ENCODE measurements at places on chromosomes 3 and 15.

DNA sequence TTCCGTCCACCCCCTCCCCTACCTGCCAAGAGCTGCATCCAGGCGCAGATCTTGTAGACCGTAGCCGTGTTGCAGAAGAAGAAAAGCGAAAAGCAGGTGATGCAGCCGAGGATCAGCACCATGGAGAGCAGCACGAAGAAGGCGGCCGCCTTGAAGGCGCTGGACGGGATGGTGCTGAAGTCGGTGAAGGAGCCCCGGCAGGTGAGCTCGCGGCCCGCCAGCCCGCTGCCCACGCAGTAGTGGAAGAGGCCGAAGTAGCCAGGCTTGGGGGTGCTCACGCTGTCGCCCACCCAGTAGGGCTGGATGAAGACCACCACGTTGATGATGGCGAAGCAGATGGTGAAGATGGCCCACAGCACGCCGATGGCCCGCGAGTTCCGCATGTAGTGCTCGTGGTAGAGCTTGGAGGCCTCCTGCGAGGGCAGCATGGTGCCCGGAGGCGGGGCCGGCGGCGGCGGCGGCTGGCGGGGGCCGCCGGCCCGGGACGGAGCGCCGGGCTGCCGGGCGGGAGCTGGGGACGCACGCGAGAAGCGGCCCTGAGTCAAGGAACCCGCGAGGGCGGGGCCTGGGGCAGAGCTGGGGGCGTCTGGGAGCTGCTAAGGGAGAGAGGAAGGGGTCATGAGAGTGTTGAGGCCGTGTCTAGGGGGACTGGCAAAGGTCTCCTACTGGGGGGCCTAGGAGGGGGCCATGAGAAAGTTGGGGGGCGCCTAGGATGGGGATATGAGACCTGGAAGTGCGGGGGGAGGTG, 1.2 kb downstream of the LHFPL4 start:
- no peak for DNase-seq

DNA sequence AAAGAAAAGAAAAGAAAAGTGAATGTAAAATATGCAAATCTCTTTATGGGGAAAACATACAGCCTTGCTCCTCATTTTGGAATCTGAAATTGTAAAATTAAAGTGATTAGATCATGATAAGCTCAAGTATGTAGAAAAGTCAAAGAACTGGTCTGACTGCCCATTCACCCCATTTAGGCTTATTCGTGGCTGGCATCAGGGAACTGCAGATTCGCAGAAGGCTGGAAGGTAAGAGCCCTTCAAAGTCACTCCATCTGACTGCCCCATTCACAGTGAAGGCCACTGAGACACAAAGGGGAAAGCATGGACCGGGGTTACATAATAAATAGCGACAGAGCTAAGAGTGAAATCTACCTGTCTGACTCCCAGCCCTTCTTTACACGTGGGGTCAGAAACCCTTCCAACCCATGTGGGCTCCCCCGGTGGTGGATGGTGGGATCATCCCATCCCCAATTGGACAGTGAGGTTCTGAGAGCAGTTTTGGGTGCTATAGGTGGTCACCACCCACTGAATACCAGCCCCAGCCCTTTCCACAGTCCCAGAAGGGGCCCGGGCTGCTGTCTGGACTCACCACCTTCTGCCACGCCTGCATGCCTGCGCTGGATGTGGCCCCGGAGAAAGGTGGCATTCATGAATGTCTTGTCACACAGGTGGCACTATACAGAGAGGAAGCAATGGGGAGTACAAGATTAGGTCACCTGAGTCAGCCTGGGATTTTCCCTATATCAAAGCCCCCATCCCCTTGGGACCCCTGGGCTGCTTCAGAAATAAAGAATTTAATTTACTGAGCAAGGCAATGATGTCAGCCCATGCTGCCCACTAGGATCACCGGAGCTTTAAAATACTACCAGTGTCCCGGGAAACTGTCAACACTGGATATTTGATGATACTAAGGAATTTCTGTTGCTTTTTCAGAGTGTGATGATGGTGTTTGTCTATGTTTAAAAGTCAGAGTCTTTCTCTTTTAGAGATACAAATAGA, 17.9 kb downstream of the DZIP1L start:
- DNase-seq = no peak

DNA sequence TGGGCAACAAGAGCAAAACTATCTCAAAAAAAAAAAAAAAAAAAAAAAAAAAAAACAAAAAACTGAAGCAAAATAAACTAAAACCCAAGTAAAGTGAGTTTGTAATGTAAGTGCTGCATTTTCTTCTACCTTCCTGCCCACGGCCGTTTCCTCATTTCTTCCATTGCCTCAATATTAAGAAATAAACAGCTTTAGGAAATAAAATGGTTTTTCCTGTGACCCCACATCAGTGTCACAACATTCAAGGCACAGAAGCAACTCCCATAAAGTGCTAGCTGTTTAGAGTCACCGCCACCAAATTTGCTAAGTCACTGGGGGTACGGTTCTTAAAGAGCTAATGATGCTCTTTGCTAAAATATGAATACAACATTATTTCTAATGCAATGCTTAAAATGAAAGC, 3.3 kb downstream of the PKM start:
- DNase-seq = peak; percentile 45

- DNase-seq = no peak
Measured at GRCh38 chr3:85939074-85939482, 980.3 kb downstream of the CADM2 start.

GRCh38 chr15:89731275-89731674, 19.8 kb downstream of the MESP1 start:
- no peak for DNase-seq

- no peak for DNase-seq
Measured at GRCh38 chr3:41202075-41202833, 2.9 kb downstream of the CTNNB1 start.

DNA sequence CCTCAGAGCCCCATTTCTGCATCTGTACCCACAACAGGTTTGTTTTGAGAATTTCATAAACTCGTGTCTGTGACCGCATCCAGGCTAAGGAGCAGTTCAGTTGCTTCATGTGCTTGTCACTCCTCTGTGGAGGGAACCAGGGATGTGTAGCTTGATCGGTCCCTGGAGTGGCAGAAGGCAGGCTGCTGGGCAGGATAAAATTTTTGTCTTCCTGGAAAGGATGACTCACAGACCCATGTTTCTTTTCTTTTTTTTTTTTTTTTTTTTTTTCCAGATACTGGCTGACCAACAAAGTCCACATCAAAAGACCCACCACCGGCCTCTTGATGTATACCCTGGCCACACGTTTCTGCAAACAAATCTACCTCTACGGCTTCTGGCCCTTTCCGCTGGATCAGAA, 70.1 kb downstream of the ST8SIA2 start:
- DNase-seq = no peak

- DNase-seq = no peak
Measured at GRCh38 chr15:92922418-92923002, 22.4 kb downstream of the CHD2 start.

DNA sequence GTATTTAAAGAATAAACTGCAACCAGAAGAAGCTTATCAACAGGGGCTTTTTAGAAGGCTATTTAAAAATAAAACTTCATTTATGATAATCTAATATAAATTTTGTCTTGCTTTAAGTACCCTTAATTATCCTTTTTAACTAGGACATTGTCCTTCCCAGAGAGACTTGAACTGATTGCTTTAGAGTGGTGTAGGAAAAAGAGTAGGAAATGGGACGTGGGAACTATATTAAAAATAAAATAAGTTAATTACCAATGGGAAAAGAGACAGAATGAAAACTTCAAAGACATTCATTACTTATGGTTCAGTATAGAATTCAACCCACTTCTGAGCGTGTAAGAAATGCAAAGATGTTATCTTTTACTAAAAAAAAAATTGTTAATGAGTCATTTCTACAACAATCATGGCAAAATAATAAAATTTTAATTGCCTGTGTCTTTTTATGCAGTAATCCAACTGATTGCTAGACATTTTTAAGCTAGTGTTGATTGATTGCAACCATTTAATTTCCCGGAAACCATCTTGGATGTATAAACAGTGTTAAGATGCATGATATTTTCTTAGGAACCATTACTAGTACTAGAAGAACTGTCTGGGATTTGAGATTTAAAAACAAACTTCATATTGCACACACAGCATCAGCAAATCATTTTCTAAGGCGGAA, 298.8 kb upstream of the UMPS start:
- no peak for DNase-seq

- DNase-seq = no peak
Measured at GRCh38 chr3:474828-475227, 278.3 kb downstream of the CHL1 start.

DNA sequence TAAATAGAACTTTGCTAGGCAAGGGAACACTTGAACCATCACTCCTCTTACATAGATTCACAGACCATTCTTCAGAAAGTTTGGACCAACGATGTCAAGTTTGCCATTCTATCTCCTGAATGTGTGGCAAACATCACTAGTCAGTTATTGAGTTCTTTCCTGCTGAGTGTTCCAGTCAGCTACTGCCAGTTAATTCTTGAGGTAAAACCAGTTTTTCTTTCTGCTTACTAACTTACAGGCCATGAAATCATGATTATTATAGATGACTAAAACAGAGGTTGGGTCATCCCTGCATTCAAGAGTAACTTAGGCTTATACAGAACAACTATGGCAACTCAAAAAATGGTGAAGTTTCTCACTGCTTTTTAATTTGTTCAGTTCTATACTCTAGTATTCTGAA, 88.2 kb downstream of the AP4E1 start:
- no peak for DNase-seq

GRCh38 chr15:58374147-58374546, 57.6 kb upstream of the LIPC start:
- no peak for DNase-seq

GRCh38 chr3:81778678-81779182, 17.3 kb upstream of the GBE1 start:
- DNase-seq = no peak

GRCh38 chr15:41347236-41347635, 14.6 kb downstream of the NUSAP1 start:
- no peak for DNase-seq

DNA sequence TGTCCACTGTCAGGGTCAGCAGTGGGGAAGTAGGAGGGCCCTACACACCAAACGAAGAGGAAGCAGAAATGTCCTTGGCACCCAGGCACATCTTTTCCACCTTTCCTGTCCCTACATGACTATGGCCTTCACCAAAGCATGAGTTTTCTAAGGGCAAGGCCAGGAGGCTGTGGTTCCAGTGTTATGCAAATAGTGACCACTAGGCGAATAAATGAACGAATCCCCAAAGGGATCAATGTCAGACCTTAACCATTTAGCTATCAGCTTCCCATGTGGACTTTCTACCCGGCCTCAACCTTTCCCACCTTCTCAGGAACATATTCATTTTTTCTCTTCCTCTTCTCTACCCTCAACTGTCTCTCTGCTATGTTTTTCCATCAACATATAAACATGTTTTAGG, 63.1 kb downstream of the NTRK3 start:
- DNase-seq = no peak

- DNase-seq = peak; percentile 43
Measured at GRCh38 chr3:139173372-139174108, 128.8 kb upstream of the PRR23C start.

DNA sequence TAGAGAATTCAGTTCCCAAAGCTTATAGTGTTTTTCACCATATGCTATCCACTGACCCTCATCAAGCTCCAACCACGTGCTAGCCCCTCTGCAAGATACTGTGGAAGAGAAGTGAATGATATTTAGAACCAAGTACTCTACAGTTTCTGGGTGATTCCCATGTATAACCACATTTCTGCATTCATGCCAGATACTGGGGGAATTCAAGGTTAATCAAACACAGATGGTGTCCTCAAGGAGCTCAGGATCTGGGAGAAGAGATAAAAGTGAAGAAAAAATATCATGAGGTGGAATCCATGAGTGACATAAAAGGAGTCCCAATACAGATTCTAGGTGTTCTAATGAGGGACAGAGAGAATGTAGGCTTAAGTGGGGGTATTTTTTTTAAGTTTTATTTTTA, 195.8 kb downstream of the FHIT start:
- no peak for DNase-seq

GRCh38 chr15:101043911-101044624, 124.9 kb downstream of the LRRK1 start:
- no peak for DNase-seq

- no peak for DNase-seq
Measured at GRCh38 chr15:88932875-88933330, 19.7 kb upstream of the MFGE8 start.

DNA sequence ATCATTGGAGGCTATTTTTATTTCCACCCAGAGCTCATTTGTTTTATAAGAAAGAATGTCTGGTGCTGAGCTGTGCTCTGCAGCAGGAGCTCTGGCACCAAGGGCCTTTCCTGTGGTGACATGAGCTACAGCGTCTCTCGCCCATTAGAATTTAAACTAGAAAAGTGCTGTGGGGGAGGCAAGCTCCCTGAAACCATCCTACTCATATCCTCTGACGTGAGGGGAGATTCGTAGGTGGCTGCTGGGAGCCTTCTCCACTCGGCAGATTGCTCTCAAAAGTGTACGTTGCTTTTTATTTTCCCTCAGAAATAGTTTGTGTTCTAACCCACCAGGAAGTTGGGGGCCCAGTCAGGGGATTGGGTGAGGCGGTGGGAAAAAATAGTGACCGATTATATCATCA, 76.3 kb upstream of the ARHGEF3 start:
- no peak for DNase-seq

DNA sequence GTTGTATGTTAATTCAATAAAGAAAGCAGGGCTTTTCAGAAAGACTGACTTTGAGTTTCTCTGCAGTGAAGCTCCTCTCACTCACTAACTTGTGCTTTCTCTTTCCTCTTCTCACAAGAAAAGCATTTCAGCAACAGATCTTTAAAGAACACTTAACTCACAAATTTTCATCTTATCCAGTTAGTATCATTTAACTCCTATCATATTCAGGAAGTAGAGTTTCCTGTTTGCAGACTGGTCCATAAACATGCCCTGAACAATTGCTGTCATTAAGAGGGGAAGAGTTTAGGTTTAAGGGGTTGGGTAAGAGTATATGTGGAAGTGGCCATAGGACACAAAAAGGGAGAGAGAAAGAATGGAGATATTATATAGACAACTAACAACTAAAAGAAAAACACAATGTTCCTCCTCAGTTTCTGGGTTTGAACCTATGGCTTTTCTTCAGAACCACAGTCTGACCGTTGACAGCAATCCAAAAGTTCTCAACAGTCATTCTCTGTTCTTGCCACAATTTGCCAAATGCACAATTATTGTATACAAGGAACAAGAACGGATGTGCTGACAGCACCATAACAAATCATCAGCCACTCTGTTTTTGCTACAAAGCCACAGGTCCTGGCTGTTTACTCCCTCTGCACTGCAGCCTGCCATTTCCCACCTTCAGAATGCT, 63.9 kb downstream of the CHAC1 start:
- peak; percentile 90 for DNase-seq

GRCh38 chr3:41190509-41191284, 8.6 kb upstream of the CTNNB1 start:
- DNase-seq = no peak

- peak; percentile 95 for DNase-seq
Measured at GRCh38 chr3:188947401-188948280, 224.1 kb upstream of the TPRG1 start.

GRCh38 chr15:66046751-66047150, 177.5 kb downstream of the RAB11A start:
- no peak for DNase-seq

GRCh38 chr3:186219211-186219638, 110.3 kb upstream of the ETV5 start:
- DNase-seq = no peak

- DNase-seq = peak; percentile 89
Measured at GRCh38 chr3:17802950-17803349, 60.5 kb upstream of the TBC1D5 start.

- no peak for DNase-seq
Measured at GRCh38 chr15:50577492-50577891, 31.0 kb upstream of the USP50 start.

All from MV-4-11 (cell line).